ENCODE measurements at places on chromosomes 3 and 15.
A peak's percentile ranks its signal among the peaks of the same experiment; 100 is the strongest.

DNA sequence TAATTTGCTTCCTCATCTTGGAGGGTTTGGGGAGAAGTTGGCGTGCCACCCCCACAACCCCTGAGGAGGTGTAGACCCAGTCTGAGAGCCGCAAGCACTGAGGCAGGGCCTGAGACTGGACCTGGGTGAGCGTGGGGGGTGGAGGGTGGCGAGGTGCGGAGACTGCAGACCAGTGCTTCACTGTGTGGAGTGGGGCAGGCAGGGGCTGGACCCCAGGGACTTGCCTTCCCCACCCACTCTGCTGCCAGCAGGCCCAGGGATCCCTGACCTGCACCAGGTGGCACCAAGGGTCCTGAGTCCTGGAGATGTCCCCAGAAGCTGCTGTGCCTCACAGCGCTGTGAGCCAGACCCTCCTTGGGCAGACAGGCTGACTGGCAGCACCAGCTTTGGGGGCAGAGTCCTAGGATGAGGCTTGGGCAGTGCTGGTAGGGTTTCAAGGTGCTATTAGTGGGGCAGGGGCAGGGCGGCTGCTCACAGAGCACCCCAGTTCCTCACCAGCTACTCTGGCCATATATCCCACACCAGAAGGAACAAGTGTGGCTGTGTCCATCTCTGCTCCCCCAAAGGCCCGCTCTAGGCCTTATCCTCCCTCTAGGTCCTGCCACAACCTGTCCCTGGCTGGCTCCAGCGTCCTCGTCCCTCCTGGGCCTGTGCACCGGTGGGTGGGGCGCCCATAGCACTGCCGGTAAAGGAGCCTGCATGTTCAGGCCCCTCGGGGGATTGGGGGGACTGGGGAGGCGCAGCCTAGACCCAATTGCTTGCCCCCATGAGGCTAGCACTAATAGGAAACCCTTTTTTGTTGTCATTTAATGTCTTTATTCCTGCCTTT is 11.8 kb downstream of the ZBTB47 start:
- DNase-seq, result no peak

GRCh38 chr3:126777366-126777765 is 73.3 kb downstream of the CHCHD6 start:
- DNase-seq, result no peak

DNA sequence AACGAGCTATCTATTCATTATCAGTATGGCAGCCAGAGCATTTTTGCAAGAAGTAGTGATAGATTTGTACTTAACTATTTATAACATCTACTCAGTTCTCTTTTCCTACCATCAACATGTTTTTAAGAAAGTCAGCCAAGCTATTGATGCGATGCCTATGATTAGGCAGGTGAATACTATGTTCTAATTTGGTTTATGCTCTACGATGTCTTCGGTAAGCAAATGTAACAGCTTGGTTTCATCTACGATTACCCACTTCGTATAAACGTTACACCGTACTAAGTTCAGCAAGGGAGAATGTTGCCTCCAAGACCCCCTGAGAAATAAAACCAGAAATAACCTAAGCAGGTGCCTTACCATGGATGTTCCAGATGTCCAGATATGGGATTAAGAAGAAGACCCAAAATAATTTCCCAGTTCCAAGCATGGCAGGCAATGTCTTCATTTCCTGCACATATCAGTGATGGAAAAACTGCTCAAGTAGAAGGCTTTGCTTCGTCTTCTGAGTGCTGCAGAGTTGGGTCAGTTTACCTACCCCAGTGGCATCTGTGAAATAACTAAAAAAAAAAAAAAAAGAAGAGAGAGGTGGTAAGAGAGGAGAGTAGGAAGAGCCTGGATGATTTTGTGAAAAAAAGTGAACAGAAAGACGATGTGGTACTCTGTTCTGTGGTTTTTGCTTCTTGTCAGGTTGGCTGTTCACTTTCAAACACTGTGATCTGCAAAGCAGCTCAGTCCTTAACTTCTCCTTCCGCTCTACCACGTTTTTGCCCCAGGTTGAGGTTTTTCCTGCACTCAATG is at the start of gene BTLA:
BTLA (minus strand) TSS at position 559 of the 798 bp plus-strand sequence; CDS start at position 445, 114 bp downstream.
- no peak for DNase-seq

DNA sequence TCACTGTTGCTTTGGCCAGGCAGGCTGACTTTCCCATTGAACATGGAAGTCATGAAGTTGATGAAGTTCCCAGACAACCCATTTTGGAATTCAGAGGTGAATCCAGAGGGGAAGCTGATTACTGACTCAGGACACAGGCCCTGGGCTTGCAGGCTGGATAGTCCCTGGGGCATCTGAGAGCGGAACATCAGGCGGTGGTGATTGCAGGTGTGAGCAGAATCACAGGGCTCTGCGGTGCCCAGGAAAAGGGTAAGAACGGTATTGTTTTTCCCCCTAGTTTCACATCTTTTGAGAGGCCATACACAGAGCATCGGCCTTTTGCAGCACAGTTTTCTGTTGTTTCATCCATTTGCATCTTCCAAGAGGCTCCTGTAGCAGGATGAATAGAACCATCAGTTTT is 104.7 kb downstream of the CHSY1 start:
- DNase-seq, result no peak

- no peak for DNase-seq
These were observed 50.6 kb downstream of the KLHDC8B start for GRCh38 chr3:49222002-49222401.

DNA sequence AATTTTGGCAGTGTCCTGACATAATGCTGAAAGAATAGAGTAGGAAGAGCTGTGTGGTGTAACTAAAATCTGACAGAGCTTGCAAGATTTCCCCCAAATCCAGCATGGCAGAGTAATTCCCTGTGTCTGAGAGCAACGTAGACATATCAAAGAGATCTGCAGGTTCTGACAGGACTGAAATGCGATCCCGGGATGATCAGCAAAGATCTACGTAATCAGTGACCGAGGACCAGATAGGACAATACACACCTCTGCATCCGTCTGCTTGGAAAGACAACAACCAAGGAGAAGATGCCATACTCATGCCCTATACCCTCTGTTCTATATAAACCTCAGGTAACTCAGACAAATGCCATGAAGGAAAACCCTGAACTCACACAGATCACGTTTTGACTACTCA is 26.6 kb upstream of the SYNPR start:
- DNase-seq, result no peak

DNA sequence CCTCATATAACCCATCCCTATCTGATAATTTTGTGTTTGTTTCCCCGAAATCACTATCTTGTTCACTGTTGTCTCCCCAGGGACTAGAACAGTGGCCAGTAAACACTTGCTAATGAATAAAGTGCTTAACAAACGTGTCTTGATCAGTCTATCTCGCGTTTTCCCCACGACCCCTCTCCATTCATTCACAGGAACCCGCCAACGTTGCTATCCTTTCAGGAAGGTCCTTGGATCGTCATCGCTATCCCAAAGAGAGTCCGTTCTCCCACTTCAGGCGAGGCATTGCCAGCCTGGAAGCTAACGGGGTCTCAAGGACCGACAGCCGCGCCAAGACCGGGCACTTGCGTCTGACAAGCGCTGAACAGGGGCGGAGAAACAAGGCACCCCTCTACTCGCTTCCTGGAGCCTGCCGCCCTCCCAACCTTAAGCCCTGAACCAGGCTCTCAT is 344 bp downstream of the LINS1 start:
- no peak for DNase-seq

DNA sequence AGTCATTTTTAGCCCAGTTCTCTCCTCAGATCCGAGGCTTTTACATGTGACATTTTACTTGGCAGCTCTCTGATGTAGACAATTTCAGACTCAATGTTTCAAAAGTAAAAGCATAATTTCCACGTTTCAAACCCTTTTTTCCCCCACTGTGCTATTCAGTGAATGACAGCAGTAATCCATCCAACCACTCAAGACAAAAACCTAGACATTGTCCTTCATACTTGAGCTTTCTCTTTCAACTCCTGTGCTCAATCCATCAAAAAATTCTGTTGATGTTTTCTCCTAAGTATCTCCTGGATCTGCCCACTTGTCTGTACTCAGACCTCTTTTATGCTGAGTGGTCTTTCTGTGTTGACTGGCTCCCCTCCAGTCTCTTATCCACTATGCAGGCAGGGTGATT is 214.7 kb downstream of the CHL1 start:
- no peak for DNase-seq

- no peak for DNase-seq
These were observed 290.5 kb upstream of the VEPH1 start for GRCh38 chr3:157793745-157794144.

- DNase-seq, result no peak
These were observed 30.5 kb upstream of the ZFAND6 start for GRCh38 chr15:80028937-80029336.

DNA sequence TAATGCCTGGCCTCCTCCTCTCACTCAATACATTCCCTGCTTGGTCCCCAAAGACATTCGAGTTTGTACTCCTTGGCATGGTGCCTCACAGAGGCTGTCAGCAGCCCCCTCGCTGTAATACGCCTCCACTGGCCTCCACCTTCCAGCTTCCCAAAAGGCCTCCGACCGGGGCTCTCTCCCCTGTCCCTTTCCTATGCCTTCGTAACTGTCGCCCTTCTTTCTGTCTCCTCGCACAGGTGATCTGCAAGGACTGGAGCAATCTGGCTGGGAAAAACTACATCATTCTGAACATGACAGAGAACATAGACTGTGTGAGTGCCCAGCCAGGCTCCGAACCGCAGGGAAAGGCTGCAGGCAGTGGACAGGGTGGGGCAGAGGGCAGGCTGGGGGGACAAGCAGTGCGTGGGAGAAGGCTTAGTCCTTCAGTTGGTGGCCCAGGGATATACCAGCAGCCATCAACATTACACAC is 10.7 kb upstream of the ABTB1 start:
- DNase-seq, result no peak

DNA sequence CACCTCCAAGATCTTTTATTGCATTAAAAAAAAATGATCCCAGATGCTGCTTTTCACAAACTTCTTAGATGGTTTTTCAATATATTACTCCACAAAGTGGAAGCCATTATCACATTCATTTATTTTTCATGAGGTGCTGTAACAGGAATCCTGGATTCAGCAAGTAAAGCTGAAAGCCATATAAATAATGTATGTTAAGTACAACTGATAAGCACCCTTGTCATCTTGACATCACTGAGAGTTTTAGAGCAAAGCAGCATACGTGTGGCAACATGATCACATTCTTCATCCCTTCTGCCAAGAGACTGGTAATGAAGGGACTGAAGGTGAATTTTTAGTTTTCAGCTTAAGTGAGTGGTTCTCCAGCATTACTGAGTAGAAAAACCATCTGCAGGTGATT is 44.9 kb upstream of the LRRFIP2 start:
- no peak for DNase-seq

DNA sequence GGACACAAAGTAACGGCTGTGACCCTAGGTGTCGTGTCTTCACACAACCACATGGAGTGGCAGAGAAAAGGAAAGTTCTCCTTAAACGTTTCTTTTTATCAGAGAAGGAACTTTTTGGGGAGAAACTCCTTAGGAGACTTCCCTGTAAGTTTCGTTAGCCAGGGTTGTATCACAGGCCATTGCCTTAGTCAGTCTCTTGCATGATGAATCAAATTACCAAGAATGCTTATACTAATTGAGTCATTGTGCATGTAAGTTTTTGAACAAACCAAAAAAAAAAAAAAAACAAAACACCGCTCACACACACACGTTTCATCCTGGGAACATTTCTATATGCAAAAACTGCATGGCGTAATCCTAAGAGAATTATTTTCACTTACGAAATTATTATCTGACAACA is 150.4 kb upstream of the SATB1 start:
- DNase-seq, result no peak

- no peak for DNase-seq
These were observed 82.1 kb upstream of the PRTG start for GRCh38 chr15:55824857-55825613.

DNA sequence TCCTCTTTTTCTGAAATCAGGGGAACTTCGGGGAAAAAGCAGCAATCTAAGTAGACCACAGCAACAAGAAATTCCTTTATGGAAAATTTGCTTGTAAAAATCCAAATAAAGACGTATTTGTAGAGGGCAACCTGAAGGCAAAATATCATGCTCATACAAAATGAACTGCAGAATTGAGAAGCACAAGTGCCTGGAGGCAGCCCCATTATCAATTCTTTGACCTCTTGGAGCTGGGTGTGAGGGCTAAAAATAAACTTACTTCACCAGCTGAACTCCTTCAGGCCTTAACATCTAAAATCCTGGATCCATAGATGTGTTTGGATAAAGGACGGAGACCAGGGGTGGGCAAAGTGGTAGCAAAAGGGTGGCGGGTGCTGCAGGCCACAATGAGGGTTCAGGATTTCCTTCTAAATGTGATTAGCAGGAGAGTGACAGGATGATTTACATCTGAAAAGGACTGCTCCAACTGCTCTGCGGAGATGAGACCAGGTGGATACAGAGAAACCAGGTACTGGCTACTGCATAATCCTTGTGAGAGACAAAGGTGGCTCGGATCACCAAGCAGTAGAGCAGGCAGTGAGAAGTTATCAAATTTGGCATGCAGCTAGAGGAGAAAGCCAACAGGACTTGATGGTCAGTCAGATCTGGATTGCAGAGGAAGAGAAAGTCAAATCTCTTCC is 81.7 kb upstream of the TJP1 start:
- DNase-seq, result no peak

- no peak for DNase-seq
These were observed 517.3 kb downstream of the MECOM start for GRCh38 chr3:169146179-169146665.

- DNase-seq, result no peak
These were observed 35.5 kb downstream of the NECTIN3 start for GRCh38 chr3:111106993-111107661.

- DNase-seq, result peak; percentile 64
These were observed 101.6 kb downstream of the ZPLD1 start for GRCh38 chr3:102536456-102536855.

DNA sequence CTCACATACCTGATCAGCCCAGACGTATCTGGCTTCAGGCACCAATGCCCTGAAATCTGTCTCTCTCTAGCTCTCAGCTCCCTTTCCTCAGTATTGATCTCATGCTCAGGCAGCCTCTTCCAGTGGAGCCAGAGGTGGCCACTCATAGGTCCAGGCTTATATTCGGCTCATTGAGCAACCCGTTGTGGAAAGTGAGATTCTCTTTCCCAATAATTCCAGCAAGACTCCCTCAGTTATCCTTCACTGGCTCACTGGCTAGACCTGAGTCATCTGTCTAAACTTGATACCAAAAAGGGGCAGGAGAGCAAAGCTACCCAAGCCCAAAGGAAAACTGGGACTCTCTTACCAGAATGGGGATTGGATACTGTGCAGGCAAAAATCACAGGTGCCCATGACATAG is 33.4 kb upstream of the FRMD4B start:
- no peak for DNase-seq

- no peak for DNase-seq
These were observed 34.9 kb downstream of the SMAD3 start for GRCh38 chr15:67100124-67100791.

GRCh38 chr3:73094951-73095350 is 33.5 kb downstream of the EBLN2 start:
- no peak for DNase-seq

- DNase-seq, result no peak
These were observed 23.1 kb upstream of the CMC1 start for GRCh38 chr3:28218071-28218916.
